ENCODE measurements at places on chromosomes 4 and X.

GRCh38 chr4:163901319-163901718, 406.8 kb downstream of the TMA16 start:
- DNase-seq = no peak

GRCh38 chrX:15376956-15377355, 7.3 kb downstream of the VEGFD start:
- no peak for DNase-seq

GRCh38 chrX:56800801-56801200, 71.8 kb downstream of the NBDY start:
- no peak for DNase-seq

DNA sequence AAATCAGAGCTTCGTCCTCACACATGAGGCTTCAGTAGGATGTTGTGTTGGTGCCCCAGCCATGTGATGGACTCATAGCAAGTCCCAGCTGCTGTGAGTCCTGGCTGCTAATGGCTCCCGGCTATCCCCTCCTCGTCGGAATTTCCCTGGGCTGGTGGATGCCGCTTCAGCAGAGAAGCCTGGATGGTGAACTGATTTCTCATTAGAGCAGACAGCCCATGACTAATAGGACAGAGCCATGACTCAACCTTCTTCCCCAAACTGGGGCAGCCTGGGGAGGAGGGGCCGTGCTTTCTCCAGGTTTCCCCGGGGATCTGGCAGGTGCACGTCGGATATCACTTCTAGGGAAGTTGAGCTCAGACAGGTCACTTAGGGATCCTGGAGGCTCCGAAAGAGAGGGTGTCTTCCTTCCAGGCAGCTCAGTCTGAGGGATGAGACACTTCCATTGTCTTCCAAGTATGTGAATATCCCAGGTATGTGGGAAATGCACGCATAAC, 112.7 kb downstream of the ASMT start:
- no peak for DNase-seq

DNA sequence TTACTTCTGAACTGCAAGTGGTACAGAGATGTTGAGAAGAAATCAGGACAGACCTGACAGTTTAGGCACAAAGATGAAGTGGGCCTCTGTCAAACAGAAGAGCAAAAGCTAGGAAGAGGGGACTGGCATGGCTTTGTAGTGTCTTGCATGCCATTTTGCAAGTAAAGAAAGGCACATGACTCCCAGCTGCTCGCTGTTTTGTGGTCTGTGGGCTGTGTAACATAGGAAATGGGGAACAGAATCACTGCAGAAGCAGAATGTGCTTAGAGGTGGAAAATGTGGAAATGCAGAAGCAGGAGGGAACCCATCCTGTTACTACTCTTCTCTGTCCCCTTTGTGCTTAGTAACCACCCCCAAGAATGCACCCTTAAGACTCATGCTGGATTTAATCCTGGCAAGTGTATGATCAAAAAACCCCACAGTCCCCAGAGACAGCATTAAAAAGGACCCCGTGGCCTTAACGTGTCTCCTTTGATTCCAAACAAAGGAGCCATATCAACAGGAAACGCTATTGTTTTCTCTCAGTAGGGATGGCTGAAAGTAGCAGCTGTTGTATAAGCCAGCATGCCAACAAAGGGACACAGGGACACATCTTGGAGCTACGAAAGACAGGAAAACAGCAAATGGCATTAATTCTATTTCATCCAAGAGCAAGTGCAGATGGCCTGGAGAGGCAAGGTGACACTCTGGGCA, 177.6 kb upstream of the GLRA2 start:
- DNase-seq = no peak

DNA sequence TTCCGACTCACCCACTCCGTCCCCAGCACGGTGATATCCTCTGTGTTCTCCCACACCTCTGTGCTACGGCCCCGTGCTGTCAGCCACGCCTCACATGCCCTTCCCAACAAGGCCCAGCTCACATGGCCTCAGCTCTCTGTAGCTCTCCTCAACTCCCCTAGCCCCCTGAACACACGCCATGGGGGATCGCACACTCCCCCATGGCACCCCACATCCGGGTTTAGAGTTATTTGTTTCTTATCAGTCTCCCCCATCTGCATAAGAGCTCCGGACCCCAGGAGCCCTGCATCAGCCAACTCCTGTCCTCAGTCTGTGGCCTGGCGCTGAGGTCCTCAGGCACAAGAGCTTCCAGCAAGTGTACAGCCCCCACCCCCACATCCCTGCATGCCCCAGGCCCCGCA, 7.0 kb downstream of the C4orf50 start:
- DNase-seq = no peak

DNA sequence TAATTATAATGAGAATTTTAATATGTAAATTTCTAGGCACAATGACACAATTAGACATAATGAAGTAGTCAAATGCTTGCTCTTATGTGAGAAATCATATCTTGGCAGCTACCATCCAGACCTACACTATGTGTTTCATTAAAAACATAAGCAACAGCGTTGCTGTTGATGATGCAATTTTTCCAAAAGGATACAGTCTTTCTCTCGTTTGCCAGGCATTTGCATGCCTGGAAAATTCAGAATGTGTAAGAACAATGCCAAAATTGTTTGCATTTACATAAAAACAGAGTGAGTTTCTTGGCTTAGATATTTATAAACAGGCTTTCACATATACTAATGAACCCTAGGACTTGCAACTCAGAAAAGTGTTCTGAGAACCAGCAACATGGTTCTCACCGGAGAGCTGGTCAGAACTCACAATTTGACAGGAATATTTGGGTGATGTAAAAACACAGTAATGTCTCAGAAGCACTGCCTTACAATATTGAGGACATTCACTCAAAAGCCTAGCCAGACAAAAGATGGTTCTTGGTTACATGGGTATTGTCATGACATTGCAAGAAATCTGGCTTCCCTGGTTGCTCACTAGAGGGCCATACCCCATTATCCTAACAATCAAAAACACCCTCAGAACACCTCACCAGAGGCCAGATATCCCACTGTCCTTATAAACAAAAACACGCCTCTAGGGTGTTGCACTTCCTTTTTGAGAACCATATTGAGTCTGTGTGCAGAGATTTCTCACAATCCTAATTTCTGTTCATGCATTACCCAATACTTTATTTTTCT, 1029.0 kb upstream of the AGA start:
- DNase-seq = no peak
